ENCODE measurements at places on chromosomes 3 and 15. TPM values are rescaled to one million over a fixed set of nuclear protein-coding genes. Genes with fewer than 3 reads are reported as not detected.

- no peaks in the 10 kb centered on the region for H3K36me3 ChIP-seq
- no peaks in the 10 kb centered on the region for H3K27me3 ChIP-seq
- DNase-seq, result no peak
- peaks cover 26% of the 10 kb centered on the region for H3K4me1 ChIP-seq
- H3K4me3 ChIP-seq, result no peak overlapping the region
Measured at GRCh38 chr15:39789736-39790135, 7.1 kb upstream of the FSIP1 start.

DNA sequence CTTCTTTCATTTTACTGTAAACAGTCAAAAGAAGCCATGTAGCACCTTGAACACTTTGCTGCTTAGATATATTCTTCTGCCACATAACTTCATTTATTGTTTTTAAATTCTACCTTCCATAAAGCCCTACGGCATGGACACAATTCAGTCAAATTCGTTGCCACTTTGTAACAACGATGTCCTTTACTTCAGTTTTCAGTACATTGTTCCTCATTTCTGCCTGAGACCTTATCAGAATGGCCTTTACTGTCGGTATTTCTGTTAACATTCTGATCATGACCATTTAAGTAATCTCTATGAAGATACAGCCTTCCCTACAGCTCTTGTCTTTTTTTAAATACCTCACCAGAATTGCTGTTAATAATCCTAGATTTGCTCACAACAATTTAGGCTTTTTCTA is 466.9 kb downstream of the NAALADL2 start:
- no peak for DNase-seq
- no peak overlapping the region for H3K4me3 ChIP-seq
- no peaks in the 10 kb centered on the region for H3K36me3 ChIP-seq
- no peaks in the 10 kb centered on the region for H3K27me3 ChIP-seq
- H3K4me1 ChIP-seq, result no peaks in the 10 kb centered on the region

Gene IQCF5
- not detected for total RNA-seq

Gene LNP1
- total RNA-seq, result 3.6 TPM

GRCh38 chr15:32825219-32825618 is 107.4 kb downstream of the GREM1 start:
- no peaks in the 10 kb centered on the region for H3K36me3 ChIP-seq
- peaks cover 6% of the 10 kb centered on the region for H3K4me1 ChIP-seq
- H3K4me3 ChIP-seq, result no peak overlapping the region
- H3K27ac ChIP-seq, result no peak overlapping the region

- no peak overlapping the region for H3K27ac ChIP-seq
- DNase-seq, result no peak
- peaks cover 76% of the 10 kb centered on the region for H3K27me3 ChIP-seq
- H3K4me1 ChIP-seq, result peaks cover 5% of the 10 kb centered on the region
Measured at GRCh38 chr3:10815487-10815886, 541 bp upstream of the SLC6A11 start.

- no peak overlapping the region for H3K4me3 ChIP-seq
- peaks cover 12% of the 10 kb centered on the region for H3K4me1 ChIP-seq
- DNase-seq, result no peak
- H3K36me3 ChIP-seq, result no peaks in the 10 kb centered on the region
Measured at GRCh38 chr3:64228110-64228509, 2.8 kb upstream of the PRICKLE2 start.

DNA sequence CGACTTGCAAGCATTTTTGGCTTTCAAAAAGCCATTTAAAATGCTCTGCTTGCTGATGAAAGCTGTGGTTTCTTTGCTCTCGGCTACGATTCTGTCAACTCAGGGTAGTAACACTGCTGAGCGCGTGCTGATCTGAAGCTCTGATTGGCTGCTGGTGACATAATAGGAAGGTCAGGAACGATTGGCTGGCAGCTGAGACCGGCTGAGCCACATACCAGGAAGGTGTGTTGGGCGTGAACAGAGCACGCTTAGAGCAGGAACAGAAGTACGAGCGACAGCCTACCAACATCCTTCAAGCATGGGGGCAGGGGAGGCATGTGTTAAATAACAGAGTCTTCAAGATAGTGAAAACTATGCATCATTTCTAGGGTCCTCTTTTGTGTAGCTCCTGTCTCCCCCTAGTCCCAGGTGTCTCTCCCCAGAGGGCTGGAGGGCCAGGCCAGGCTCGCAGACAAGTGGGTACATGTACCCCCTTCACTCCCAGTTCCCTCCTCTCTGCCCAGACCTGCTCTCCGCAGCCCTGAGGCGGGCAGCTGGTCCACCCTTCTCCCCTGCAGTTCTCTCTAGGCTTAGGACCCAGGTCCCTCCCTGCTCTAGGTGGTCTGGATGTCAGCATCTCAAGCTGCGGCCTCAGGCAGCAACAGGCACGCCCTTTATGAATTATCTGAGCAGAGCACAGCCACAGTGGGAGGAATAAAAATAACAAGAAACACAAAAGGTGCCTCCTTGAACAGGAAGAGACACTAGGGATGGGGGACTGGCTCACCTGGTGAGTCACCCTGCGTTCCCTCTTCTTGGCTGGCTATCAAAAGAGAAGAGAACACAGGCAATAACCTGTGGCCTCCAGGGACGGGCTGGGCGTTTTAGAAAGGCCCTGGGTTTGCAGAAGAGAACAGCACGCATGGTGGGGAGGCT is 76.0 kb downstream of the TAMM41 start:
- peaks cover 2% of the 10 kb centered on the region for H3K36me3 ChIP-seq
- H3K27ac ChIP-seq, result peak overlapping the region; percentile 96
- peak overlapping the region; percentile 63 for H3K4me3 ChIP-seq
- DNase-seq, result peak; percentile 62

Gene AGTR1
- total RNA-seq, result 8.2 TPM

- H3K4me1 ChIP-seq, result no peaks in the 10 kb centered on the region
- DNase-seq, result no peak
- H3K27ac ChIP-seq, result no peak overlapping the region
- H3K27me3 ChIP-seq, result no peaks in the 10 kb centered on the region
Measured at GRCh38 chr3:64717872-64718613, 30.2 kb upstream of the ADAMTS9 start.

Gene GABRB3
- total RNA-seq, result 23.2 TPM

DNA sequence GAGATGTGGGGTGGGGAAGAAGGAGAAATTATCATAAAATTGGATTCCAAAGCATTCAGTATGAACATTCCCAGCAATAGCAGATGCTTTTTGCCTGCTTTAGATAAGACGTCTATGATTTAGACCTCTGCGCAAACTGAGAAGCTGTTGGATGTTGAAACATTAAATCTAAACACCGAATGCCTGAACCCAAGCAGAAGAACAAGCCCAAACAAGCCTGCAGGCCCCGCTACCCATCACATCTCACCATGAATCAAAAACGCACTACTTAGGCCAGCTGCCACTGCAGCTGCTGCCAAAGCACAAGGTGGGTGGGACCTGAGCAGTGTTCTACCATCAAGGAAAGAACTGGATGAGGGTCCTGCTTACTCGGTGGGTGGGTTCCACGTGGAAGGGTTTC is 24.4 kb upstream of the THBS1 start:
- no peaks in the 10 kb centered on the region for H3K4me1 ChIP-seq
- H3K4me3 ChIP-seq, result no peak overlapping the region
- no peak for DNase-seq
- no peak overlapping the region for H3K27ac ChIP-seq
- no peaks in the 10 kb centered on the region for H3K27me3 ChIP-seq

DNA sequence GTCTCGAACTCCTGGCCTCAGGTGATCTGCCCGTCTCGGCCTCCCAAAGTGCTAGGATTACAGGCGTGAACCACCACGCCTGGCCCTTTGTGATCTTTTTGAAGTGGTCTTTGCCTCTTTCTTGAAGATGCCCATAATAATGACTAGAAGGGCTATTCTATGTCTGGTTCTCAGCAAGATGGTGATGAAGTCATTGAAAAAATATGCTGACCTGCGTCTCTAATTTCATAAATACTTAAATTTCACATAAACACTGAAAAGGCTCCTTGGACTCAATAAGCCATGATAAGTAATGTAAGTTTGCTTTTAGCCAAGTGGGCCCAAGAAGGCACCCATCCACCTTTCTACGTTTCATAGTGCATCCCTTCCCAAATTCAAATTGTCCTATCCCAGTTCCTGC is 775 bp upstream of the MAPK6 start:
- H3K36me3 ChIP-seq, result no peaks in the 10 kb centered on the region
- peak overlapping the region; percentile 100 for H3K27ac ChIP-seq
- no peak for DNase-seq

- H3K4me3 ChIP-seq, result no peak overlapping the region
- no peak for DNase-seq
- H3K36me3 ChIP-seq, result no peaks in the 10 kb centered on the region
- H3K27me3 ChIP-seq, result peaks cover under 1% of the 10 kb centered on the region
- H3K27ac ChIP-seq, result no peak overlapping the region
- H3K4me1 ChIP-seq, result peaks cover 13% of the 10 kb centered on the region
Measured at GRCh38 chr15:95127356-95127755, 896.0 kb downstream of the MCTP2 start.

- H3K36me3 ChIP-seq, result no peaks in the 10 kb centered on the region
- peaks cover 5% of the 10 kb centered on the region for H3K4me1 ChIP-seq
- no peak overlapping the region for H3K27ac ChIP-seq
- H3K27me3 ChIP-seq, result no peaks in the 10 kb centered on the region
Measured at GRCh38 chr15:45777781-45778180, 143.0 kb downstream of the SQOR start.

DNA sequence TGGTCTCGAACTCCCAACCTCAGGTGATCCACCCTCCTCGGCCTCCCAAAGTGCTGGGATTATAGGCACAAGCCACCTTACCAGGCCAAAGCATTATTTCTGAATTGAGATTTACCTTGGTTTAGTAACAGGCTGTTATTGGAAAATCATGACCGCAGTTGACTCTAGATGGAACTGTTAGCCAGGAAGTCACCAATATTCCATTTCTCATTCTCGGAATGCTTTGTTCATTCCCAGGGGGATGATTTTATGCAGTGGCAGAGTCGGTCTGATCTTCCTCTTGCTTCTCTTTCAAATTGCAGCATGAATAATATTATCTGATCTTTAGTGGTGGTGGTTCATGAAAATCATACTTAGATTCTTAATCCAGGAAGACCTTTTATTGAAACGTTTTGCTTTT is 195.5 kb upstream of the MBNL1 start:
- H3K36me3 ChIP-seq, result no peaks in the 10 kb centered on the region
- H3K27ac ChIP-seq, result no peak overlapping the region
- no peaks in the 10 kb centered on the region for H3K27me3 ChIP-seq
- DNase-seq, result no peak
- H3K4me3 ChIP-seq, result no peak overlapping the region

Gene CEP19
- total RNA-seq, result 2.5 TPM

GRCh38 chr3:70811880-70812279 is 499.4 kb upstream of the MDFIC2 start:
- H3K4me3 ChIP-seq, result no peak overlapping the region
- no peak for DNase-seq
- no peaks in the 10 kb centered on the region for H3K27me3 ChIP-seq
- no peaks in the 10 kb centered on the region for H3K4me1 ChIP-seq

Gene THBS1
- total RNA-seq, result 34.6 TPM

- H3K4me1 ChIP-seq, result peaks cover 32% of the 10 kb centered on the region
- no peak overlapping the region for H3K4me3 ChIP-seq
- H3K27ac ChIP-seq, result no peak overlapping the region
- H3K27me3 ChIP-seq, result no peaks in the 10 kb centered on the region
- H3K36me3 ChIP-seq, result peaks cover 5% of the 10 kb centered on the region
Measured at GRCh38 chr15:75533945-75534344, 45.2 kb downstream of the PTPN9 start.

- no peak overlapping the region for H3K4me3 ChIP-seq
- no peak for DNase-seq
- peaks cover 6% of the 10 kb centered on the region for H3K36me3 ChIP-seq
- no peaks in the 10 kb centered on the region for H3K27me3 ChIP-seq
- peaks cover 5% of the 10 kb centered on the region for H3K4me1 ChIP-seq
Measured at GRCh38 chr3:73601011-73601410, 23.7 kb downstream of the PDZRN3 start.

GRCh38 chr3:8519156-8519555 is 17.5 kb downstream of the LMCD1 start:
- no peak overlapping the region for H3K27ac ChIP-seq
- H3K4me1 ChIP-seq, result no peaks in the 10 kb centered on the region
- peaks cover 15% of the 10 kb centered on the region for H3K36me3 ChIP-seq
- DNase-seq, result no peak
- H3K4me3 ChIP-seq, result no peak overlapping the region
- H3K27me3 ChIP-seq, result no peaks in the 10 kb centered on the region

- peak overlapping the region; percentile 42 for H3K27ac ChIP-seq
- no peaks in the 10 kb centered on the region for H3K36me3 ChIP-seq
- H3K4me3 ChIP-seq, result no peak overlapping the region
- H3K27me3 ChIP-seq, result peaks cover 2% of the 10 kb centered on the region
- DNase-seq, result no peak
Measured at GRCh38 chr3:39208463-39209055, 16.2 kb upstream of the XIRP1 start.

Gene RTP3
- total RNA-seq, result not detected

- H3K4me3 ChIP-seq, result no peak overlapping the region
- no peak for DNase-seq
- no peak overlapping the region for H3K27ac ChIP-seq
- H3K4me1 ChIP-seq, result peaks cover 25% of the 10 kb centered on the region
Measured at GRCh38 chr3:55477306-55478303, 9.5 kb downstream of the WNT5A start.

Gene HRH1
- total RNA-seq, result not detected

GRCh38 chr3:111285694-111286093 is 214.1 kb downstream of the NECTIN3 start:
- H3K4me3 ChIP-seq, result no peak overlapping the region
- H3K36me3 ChIP-seq, result no peaks in the 10 kb centered on the region
- no peak overlapping the region for H3K27ac ChIP-seq
- DNase-seq, result no peak
- no peaks in the 10 kb centered on the region for H3K4me1 ChIP-seq

GRCh38 chr3:87288446-87288845 is 12.1 kb upstream of the POU1F1 start:
- DNase-seq, result no peak
- H3K4me1 ChIP-seq, result peaks cover 6% of the 10 kb centered on the region
- no peaks in the 10 kb centered on the region for H3K36me3 ChIP-seq
- no peaks in the 10 kb centered on the region for H3K27me3 ChIP-seq

Gene TGM5
- not detected for total RNA-seq

DNA sequence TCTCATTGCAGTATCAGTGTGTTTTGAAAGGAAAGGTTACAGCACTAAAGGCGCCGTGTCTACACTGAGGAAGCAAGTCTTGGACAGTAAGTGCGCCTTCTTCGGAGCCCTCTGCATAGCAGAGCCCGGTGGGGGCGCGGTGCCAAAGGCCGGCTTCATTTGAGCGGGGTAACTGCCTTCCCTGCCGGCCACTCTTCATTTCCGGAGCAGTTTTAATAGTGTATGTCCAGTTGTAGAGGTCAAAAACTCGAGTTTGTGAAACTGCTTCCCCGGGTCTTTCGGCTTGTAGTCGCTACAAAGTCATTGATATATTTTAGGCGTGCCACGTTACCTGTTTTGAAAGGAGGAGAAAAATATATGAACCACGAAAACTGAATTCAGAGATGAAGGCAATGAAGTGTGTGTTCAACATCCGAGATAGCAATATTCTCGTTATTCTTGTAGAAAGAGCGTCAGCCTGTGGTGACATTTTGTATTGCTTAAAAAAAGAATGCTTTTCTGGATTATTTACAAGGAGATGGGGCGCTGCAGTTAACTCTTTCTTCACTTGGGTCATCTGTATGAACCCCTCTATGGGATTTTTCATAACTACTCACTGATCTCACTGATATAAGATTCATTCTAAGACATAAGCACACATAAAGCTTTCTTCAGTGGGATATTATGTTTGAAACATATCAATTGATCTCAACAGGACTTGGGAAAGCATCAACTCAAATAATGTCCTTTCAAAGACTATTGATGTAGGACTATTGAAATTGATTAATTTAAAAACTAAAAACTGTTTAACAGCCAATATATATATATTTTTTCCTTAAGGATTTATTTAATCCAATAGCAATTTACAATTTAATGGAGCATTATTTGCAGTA is 3.0 kb downstream of the ALCAM start:
- peaks cover 14% of the 10 kb centered on the region for H3K27me3 ChIP-seq
- no peaks in the 10 kb centered on the region for H3K36me3 ChIP-seq
- H3K4me3 ChIP-seq, result peak overlapping the region; percentile 86
- H3K27ac ChIP-seq, result peak overlapping the region; percentile 97

Gene CCDC39
- total RNA-seq, result 0.22 TPM

All from progenitor cell of endocrine pancreas (in vitro differentiated cells).